ENCODE measurements at places on chromosomes 11 and 22. TPM values are rescaled to one million over a fixed set of nuclear protein-coding genes. Genes with fewer than 3 reads are reported as not detected.

KCNK4 gene
- not detected for total RNA-seq

GRCh38 chr11:112634551-112634950 is 326.7 kb upstream of the NCAM1 start:
- DNase-seq = no peak
- H3K27me3 ChIP-seq = peaks cover 9% of the 10 kb centered on the region
- no peak overlapping the region for H3K4me3 ChIP-seq
- no peaks in the 10 kb centered on the region for H3K4me1 ChIP-seq
- no peak overlapping the region for H3K27ac ChIP-seq

DMC1 gene
- total RNA-seq = 0.78 TPM

PANX3 gene
- not detected for total RNA-seq

- H3K27ac ChIP-seq = no peak overlapping the region
- H3K27me3 ChIP-seq = no peaks in the 10 kb centered on the region
- H3K4me3 ChIP-seq = no peak overlapping the region
Observed at GRCh38 chr22:19043121-19044085, 78.8 kb downstream of the DGCR2 start.

H19 gene
- total RNA-seq = 2.0 TPM

ST14 gene
- 1.5 TPM for total RNA-seq

DNA sequence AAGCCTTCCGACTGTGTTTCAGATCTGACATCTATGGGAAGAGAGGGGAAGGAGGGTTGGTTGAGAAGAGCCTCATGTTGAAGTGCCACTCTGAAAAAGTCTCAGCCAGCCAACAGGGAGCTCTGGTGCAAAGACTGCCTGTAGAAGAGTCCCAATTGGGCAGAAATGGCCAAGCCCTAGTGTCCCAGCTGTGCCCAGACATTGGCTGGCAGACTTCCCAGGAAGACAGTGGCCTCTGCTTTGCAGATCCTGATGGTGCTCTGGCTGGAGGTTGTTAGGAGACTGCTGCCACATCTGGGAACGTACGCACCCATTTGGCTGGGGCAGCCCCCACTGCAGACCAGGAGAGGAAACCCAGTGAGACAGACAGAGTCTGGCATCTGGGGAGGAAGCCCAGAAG is 3.2 kb upstream of the PLA2G3 start:
- no peak for DNase-seq
- no peak overlapping the region for H3K4me3 ChIP-seq
- H3K27ac ChIP-seq = no peak overlapping the region
- H3K4me1 ChIP-seq = no peaks in the 10 kb centered on the region
- H3K27me3 ChIP-seq = no peaks in the 10 kb centered on the region

INS gene
- total RNA-seq = not detected

NXPE2 gene
- not detected for total RNA-seq

DNA sequence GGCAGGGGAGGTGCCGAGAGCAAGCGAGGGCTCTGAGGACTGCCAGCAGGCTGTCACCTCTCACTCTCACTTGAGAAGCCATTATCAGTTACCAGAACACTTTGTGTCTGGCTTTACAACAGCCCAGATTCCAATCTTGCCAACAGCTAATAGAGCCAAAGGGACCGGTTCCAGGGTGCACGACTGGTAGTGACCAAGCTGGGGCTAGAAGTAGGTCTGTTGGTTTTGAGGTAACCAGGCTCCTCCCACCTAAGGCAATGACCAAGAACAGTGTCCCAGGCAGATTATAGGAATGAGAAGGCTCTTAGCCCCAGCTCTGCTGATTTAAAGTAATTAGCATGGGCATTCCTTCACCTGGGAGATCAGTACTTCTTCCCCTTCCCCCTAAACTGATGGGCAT is 7.2 kb upstream of the IL10RA start:
- H3K27ac ChIP-seq = no peak overlapping the region
- no peak for DNase-seq
- no peaks in the 10 kb centered on the region for H3K36me3 ChIP-seq
- peaks cover 62% of the 10 kb centered on the region for H3K4me1 ChIP-seq
- no peaks in the 10 kb centered on the region for H3K27me3 ChIP-seq

GRCh38 chr11:70090961-70091381 is 12.9 kb downstream of the ANO1 start:
- DNase-seq = no peak
- no peaks in the 10 kb centered on the region for H3K36me3 ChIP-seq
- H3K4me1 ChIP-seq = no peaks in the 10 kb centered on the region
- no peaks in the 10 kb centered on the region for H3K27me3 ChIP-seq
- no peak overlapping the region for H3K4me3 ChIP-seq

TUBA8 gene
- 3.3 TPM for total RNA-seq

DNA sequence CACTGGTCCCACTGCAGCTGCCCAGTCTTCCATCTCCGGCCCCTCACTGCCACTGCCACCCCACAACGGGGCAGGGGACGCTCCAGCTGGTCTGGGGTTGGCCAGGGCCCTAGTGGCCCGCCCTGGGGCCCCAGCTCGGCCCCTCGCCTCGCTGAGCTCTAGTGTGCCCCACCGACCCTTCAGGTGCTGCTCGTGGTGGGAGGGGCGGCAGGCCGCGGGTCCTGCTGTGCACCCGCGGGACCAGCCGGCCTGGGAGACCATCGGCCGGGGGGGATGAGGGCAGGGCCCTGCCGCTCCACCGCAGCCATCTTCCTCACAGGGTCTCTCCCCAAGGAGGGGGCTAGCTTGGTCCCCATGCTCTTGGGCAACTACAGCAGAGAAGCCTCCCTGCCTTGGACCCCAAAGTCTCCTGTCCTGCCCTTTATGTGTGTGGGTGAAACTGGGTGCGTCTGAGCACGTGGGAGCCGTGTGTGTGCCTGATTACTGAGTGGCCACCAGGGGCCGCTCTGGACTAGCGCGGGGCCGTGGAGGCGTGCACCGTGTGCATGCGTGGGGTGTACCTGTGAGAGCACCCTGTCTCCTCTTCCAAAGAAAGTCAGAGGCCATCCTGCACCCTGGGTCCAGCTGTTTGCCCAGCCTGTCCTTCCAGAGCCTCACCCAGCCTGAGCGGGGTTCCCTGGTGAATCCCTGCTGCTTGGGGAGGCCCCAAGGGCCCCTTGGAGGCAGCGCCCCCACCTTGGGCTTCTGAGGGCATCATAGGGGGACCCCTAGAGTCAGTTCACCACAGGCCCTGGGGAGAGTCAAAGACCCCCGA is 6.0 kb upstream of the ACR start:
- H3K4me3 ChIP-seq = no peak overlapping the region
- no peaks in the 10 kb centered on the region for H3K27me3 ChIP-seq
- H3K36me3 ChIP-seq = no peaks in the 10 kb centered on the region
- no peak overlapping the region for H3K27ac ChIP-seq
- H3K4me1 ChIP-seq = peaks cover 6% of the 10 kb centered on the region
- peak; percentile 50 for DNase-seq

- no peaks in the 10 kb centered on the region for H3K4me1 ChIP-seq
- DNase-seq = no peak
- H3K27ac ChIP-seq = no peak overlapping the region
Observed at GRCh38 chr11:89163686-89164085, 14.0 kb upstream of the TYR start.

UBQLNL gene
- total RNA-seq = 0.63 TPM

- H3K4me1 ChIP-seq = peaks cover 25% of the 10 kb centered on the region
- H3K36me3 ChIP-seq = peaks cover 9% of the 10 kb centered on the region
- no peak overlapping the region for H3K4me3 ChIP-seq
- no peaks in the 10 kb centered on the region for H3K27me3 ChIP-seq
Observed at GRCh38 chr11:11961399-11962028, 46.9 kb downstream of the DKK3 start.

SPI1 gene
- total RNA-seq = 2.1 TPM

DNA sequence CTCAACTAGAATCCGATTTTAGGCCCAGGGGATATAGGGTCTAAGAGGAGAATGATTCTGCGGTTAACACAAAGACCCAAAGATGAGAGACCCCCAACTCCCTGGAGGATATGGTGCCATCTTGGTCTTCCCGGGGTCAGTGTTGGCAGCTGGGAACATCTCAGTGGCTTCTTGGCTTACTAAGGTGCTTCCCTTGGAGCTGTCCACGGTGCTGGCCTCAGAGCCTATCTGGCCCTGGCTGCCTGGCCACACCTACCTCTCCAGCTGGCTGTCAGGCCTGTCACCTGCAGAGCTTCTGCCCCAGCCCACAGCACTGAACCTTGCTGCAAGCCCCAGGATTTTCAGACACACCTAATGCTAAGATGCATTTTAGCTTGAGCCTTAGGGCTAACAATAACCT is 70.7 kb upstream of the THY1 start:
- H3K27ac ChIP-seq = no peak overlapping the region
- no peak overlapping the region for H3K4me3 ChIP-seq
- H3K4me1 ChIP-seq = no peaks in the 10 kb centered on the region
- DNase-seq = no peak

DNA sequence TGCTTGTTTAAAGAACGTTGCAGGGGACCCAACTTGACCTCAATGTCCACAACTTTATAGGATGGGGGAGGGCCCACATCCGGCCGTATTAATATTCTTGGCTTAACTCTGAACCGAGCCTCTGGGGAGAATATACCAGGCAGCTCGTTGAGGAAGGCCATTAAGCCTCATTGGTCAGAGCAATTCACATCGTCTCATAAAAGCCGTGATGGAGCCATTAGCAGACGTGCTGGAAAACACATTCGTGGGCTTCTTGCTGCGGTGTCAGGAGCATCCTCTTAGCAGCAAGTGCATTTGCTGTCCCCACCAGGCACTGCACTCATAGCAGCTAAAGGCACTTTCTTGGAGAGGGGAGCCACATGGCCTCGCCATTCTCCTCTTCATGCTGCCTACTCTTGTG is 14.9 kb downstream of the DSCAML1 start:
- H3K4me1 ChIP-seq = no peaks in the 10 kb centered on the region
- no peak overlapping the region for H3K4me3 ChIP-seq
- H3K27me3 ChIP-seq = peaks cover 56% of the 10 kb centered on the region
- H3K27ac ChIP-seq = no peak overlapping the region
- no peaks in the 10 kb centered on the region for H3K36me3 ChIP-seq

DNA sequence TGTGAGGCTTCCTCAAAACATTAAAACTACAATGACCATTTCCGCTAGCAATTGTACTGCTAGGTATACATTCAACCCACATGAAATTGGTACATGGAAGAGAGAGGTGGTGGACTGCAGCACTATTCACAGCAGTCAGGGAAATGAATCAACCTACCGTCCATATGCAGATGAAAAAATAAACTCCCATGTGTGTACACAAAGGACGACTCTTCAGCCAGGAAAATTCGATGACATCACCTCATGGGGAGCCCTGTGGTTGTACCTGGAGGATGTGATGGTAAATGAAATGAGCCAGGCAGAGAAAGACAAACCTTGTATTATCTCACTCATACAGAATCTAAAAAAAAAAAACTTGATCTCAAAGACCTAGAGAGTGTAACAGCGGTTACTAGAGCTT is 23.3 kb downstream of the RFPL3 start:
- DNase-seq = no peak
- no peak overlapping the region for H3K27ac ChIP-seq
- peaks cover 5% of the 10 kb centered on the region for H3K36me3 ChIP-seq

GRCh38 chr11:74471668-74472429 is 4.5 kb upstream of the KCNE3 start:
- no peak for DNase-seq
- peaks cover 7% of the 10 kb centered on the region for H3K4me1 ChIP-seq
- H3K36me3 ChIP-seq = no peaks in the 10 kb centered on the region
- no peaks in the 10 kb centered on the region for H3K27me3 ChIP-seq

CLDN5 gene
- total RNA-seq = 0.85 TPM

GRCh38 chr22:39155421-39155820 is 2.9 kb upstream of the CBX7 start:
- DNase-seq = no peak
- peaks cover 4% of the 10 kb centered on the region for H3K4me1 ChIP-seq
- no peak overlapping the region for H3K4me3 ChIP-seq
- H3K27me3 ChIP-seq = peaks cover 4% of the 10 kb centered on the region

GRCh38 chr22:29197096-29197495 is 8.6 kb upstream of the EMID1 start:
- peaks cover 23% of the 10 kb centered on the region for H3K27me3 ChIP-seq
- no peak overlapping the region for H3K27ac ChIP-seq
- H3K36me3 ChIP-seq = no peaks in the 10 kb centered on the region
- peaks cover 6% of the 10 kb centered on the region for H3K4me1 ChIP-seq
- no peak for DNase-seq
- no peak overlapping the region for H3K4me3 ChIP-seq

KRTAP5-7 gene
- total RNA-seq = not detected

HTR3A gene
- not detected for total RNA-seq

LSP1 gene
- total RNA-seq = 355 TPM

DNA sequence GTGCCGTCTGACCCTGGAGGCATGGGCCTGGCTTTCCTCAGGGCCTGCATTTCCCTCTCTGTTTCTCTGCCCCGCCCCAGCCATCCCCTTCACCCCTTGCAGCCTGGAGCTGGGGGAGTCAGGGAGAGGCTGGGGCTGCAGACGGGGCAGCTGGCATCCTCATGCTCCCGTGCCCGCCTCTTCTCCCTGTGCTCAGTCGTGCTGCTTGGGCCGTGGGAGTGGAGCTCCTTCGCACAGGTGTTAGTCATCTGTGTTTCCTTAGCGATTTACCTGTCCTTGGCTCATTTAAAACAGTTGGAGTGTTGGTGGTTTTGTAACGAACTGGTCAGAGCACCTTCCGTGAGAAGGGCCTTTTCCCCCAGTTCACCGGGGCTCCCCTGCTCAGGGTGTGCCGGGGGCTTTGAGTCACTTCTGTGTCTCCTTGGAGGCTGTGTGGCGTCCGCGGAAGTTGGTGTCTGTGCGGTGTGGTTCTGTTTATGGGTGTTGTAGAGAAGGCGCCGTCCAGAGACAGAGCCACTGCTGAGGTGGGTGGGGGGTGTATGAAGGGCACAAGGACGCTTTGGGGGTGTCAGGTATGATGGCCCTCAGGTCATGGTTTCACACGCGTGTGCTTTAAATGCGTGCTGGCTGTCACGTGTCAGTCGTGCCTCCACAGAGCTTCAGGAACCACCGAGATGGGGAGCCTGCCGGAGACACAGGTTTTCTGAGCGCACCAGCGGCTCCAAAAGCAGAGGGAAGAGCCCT is 19.5 kb downstream of the BRSK2 start:
- DNase-seq = no peak
- no peaks in the 10 kb centered on the region for H3K36me3 ChIP-seq
- H3K4me1 ChIP-seq = no peaks in the 10 kb centered on the region
- no peak overlapping the region for H3K27ac ChIP-seq
- no peaks in the 10 kb centered on the region for H3K27me3 ChIP-seq

ADM gene
- not detected for total RNA-seq

NCF4 gene
- 10.7 TPM for total RNA-seq

KDM4E gene
- total RNA-seq = not detected

- no peak overlapping the region for H3K4me3 ChIP-seq
- DNase-seq = no peak
- H3K4me1 ChIP-seq = peaks cover 7% of the 10 kb centered on the region
- no peaks in the 10 kb centered on the region for H3K27me3 ChIP-seq
- no peaks in the 10 kb centered on the region for H3K36me3 ChIP-seq
- H3K27ac ChIP-seq = no peak overlapping the region
Observed at GRCh38 chr11:11965656-11966353, 42.6 kb downstream of the DKK3 start.

KCNE3 gene
- not detected for total RNA-seq

GRCh38 chr11:89249196-89249595 is 71.5 kb downstream of the TYR start:
- no peak overlapping the region for H3K27ac ChIP-seq
- H3K27me3 ChIP-seq = no peaks in the 10 kb centered on the region
- no peaks in the 10 kb centered on the region for H3K4me1 ChIP-seq
- H3K4me3 ChIP-seq = no peak overlapping the region

Data from T-cell (primary cell).